Activated T-helper 9 cell treated with anti-CD3 and anti-CD28 coated beads, Interleukin-2, amount 50 U/mL, for 16 hours (primary cell): ENCODE measurements at places on chromosomes 1 and 21.

DNA sequence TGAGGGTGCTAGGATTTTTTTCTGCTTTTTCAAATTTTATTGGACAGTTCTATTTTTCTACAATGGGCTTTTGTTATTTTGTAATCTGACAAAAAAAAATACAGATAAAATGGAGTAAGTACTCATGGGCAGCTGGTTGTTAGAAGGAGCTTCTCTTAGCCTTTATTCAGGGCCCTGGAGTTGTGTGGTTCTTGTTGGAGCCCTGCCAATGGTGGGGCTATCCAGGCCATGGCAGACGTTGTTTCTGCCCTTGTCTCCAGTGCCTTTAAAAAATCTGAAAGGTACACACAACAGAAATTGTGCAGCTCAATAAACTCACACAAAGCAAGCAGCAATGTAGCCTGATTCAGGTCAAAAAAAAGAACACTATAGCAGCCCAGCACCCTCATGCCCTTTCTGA is 153.5 kb upstream of the GALNT2 start:
- DNase-seq: no peak

DNA sequence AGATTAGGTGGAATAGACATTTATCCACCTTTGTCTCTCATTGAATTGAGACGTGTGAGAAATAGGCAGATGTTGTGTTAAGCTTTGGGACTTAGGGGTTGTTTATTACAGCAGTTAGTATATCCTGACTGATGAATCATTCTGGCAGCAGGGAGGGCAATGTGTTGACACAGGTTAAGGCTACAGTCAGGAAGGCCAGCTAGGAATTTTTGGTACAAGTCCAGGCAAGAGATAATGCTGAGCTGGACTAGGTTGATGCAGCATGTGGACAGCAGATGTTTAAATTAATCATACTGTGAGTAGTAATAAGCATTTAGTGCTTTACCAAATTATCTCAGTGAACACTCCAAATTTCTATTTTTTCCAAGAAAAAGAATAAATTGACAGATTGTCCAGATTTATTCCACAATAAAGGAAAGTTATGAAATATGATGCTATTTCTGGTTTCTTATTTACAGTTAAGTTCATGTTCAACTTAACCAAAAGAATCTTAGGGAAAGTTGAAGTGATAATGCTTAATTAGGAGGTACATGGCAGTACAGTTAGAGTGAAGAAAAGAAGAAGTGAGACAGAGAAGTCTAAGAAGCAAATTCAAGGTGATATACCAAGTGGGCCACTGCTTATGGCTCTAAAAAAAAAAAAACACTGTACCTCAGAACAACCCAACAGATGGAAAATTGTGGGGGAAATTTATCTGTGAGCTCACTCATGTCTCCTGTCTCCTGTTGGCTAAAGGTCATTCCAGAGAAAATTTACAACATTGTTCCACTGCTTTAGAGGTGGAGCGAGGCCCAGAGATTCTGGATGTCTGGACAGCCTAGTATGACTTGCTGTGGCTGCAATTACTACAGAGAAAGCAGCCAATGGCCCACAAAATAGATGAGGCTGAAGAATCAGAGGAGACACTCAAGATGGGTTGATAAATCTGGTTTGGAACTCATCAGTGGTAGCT is 102.7 kb upstream of the C21orf91 start:
- no peak for DNase-seq

DNA sequence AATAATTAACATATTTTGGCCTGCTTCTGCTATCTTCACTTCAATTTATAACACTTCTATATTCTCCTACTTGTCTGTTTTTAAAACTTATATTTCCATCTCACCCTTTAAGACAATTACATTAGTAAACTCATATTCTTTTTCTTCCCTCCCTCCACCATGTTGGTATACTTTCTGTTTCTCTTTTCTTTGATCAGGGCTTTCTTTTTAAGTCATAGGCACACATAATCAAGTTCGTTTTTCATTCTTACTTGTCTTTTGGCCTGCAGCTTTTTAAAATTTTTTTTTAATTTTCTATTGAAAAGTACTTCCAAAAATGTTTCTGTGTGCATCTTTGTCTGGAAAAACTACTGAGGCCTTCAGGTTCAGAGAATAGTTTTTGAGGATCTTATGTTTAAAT is 2.3 kb downstream of the PYHIN1 start:
- DNase-seq: no peak

- no peak for DNase-seq
These were observed 17.0 kb upstream of the ATP13A2 start for GRCh38 chr1:17028662-17029188.

DNA sequence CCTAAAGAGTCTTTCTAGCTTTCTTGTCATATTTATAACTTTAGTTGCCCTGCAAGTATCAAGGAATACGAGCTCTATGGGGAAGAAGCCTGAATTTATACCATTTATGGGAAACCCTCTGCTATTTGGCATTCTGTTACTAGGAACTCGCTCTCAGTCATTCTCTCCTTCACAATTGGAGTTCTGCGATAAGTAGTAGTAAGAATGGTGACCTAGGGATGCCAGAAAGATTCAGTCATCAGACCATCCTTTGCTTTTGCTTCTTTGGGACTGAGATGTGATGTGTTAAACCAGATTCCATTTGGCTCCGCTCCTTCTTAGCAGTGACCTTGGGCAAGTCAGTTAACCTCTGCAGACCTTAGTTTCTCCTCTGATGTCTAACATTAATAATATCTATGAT is 256.5 kb downstream of the FGGY start:
- no peak for DNase-seq

DNA sequence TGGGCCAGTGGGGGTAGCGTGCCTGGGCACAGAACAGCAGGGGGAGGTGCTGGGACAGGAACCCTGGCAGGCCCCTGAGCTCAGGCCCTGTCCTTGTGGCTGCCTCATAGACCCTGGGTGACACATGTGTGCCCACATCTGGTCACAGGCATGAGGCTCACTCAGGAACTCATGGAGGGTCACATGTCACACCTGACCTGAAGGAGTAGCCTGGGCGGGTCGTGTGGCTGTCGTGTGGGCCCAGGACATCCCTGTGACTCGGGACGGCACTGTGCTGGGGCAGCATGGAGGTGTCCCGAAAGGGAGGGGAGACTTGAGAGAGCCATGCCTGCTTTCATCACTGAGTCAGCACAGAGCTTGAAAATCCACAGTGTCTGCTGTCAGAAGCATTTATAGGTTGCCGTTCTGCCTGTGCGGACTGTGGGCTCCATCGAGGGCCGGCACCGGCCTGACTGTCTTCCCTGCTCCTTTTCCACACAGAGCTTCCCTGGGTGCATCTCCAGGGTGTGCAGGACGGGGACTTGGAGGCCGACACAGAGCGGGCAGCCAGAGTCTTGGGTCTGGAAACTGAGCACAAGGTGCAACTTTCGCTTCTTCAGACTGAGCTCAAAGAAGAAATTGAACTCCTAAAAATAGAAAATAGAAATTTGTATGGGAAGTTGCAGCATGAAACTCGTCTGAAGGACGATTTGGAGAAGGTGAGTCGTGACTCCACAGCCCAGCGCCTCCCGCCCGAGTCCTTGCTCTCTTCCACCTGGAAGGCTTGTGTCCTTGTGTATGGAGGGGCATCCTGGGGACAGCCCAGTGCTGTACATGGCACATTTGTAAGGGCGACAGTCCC is 32.8 kb downstream of the PCNT start:
- no peak for DNase-seq

DNA sequence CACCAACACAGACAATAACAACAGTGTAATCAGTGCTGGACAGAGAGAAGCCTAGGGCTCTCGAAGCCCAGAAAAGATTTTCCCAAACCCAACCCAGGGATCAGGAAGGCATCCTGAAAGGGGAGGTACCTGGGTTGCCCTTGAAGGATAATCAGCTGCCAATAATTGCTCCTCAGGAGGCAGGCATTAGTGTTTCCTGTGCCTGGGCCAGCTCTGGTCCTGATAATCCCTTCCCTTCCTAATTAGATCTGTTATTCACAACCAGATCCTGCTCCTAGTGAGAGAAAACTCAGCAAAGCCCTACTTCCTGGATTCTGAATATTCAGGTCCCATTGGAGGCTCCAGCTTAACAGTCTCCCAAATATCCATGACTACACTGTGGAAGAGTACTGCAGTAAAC is 117.4 kb downstream of the DMRTA2 start:
- DNase-seq: no peak

- no peak for DNase-seq
These were observed 72.5 kb downstream of the FOXD2 start for GRCh38 chr1:47510282-47510811.

DNA sequence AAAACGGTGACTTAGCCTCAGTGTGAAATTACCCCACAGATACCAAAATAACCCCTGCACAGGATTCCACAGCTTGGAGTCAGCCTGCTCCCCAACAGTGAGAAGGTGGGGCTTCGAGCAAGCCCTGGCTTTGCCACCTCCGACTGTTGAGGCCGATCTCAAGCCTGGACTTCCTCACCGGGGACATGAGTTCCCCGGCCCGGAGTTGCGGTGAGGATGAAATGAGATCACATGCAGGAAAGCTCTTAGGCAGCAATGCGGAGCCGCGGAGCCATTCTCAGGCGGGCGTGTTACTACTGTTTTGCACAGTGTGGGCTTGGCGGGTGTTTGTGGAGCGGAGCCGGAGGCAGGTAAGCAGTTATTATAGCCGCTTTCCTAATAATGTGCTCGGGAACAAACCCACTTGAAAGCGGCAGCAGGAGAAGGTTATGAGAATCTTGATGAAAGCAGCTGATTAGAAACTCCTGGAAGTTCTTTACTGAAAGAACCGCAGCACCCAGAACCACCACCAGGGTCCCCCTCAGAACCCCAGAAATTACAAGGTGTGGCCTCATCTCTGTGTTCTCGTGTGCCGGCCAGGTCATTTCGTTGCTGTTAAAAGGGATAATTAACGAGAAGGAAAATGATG is 3.9 kb upstream of the CLSTN1 start:
- DNase-seq: no peak

DNA sequence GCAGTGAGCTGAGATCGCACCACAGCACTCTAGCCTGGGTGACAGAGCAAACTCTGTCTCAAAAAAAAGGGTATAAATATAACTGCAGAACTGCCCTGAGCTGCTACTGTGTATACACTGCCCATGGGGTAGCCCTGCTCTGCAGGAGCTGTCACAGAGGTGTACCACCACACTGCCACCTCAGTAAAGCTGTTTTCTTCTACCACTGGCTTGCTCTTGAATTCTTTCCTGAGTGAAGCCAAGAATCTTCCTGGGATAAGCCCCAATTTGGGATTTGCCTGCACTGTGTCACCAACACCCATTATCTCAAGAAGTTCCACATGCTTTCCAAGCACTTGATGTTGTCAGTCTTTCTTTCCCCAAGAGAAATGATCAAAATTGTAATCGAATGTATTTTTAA is 30.6 kb upstream of the SLC6A9 start:
- DNase-seq: no peak

- DNase-seq: no peak
These were observed 65.8 kb upstream of the BCL9 start for GRCh38 chr1:147475488-147475887.

DNA sequence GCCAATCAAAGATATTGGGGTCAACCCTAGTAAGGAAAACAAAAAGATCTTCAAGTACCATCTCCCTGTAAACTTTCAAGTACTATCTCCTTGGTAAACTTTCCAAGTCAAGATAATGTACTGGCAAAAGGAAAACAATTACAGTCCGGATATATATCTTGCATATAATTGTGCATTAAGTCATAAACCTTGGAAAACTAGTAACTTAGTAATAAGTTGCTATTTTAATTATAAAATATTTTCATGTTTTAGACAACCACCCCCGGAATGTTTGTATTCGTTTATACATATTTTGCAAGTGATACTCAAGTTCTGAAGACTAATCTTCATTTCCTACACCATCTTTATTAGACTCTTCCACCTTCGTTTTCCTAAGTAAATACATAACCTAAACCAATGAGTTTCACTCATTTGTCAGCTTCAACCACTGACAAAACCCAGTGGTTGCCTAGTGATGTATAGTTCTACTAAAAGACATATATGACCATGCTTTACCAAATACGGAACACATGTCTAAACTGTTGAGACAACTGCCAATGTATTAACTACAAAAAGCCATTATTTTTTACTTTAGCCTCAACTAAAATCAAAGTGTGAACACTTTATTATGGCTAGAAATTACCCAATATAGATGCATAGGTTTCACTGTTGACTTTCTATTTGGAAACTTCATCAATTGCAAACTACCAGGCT is 1.7 kb downstream of the AKT3 start:
- DNase-seq: no peak

GRCh38 chr1:188420177-188420576 is 1591.4 kb downstream of the PLA2G4A start:
- no peak for DNase-seq

DNA sequence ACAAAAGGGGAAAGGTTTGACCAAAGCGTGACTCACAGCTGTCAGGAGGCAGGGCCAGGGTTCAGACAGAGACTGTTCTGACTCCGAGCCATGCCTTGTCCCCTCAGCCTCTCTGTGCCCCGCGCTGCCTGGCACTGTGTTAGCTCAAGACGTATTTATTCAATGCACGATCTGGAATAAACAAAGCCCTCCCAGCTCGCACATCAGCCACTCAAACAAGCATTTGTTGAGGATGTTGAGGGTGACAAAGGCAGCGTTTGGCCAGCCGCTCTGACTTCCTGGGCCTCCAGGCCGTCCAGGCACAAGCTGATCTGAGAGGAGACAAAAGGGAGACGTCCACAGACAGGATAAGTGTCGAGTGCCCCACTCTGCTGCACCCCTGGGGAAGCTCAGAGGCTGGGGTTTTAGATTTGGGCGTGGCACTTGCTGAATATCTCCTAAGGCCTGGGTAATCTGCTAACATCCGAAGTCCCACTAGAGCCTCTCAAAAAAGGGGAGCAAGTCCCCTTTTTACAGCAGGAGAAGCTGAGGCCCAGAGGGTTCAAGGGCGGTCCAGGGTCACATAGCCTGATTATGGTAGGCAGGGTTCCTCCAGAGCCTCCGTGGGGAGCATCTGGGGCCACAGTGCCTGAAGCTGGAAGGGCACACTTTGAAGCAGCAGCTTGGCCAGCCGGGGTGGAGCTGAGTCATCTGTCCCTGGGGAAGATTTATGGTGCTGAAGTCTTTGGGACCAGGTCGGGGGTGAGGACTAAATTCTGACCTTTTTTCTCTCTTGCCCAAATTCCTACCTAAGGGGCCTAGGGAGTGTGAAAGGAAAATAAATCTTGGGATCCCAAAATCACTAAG is 95.9 kb downstream of the SPSB1 start:
- no peak for DNase-seq

GRCh38 chr1:33429856-33430691 is 821 bp downstream of the PHC2 start:
- peak; percentile 2 for DNase-seq

GRCh38 chr1:40844887-40845878 is 17.0 kb downstream of the CITED4 start:
- no peak for DNase-seq

GRCh38 chr21:45016406-45017038 is 57.9 kb upstream of the ADARB1 start:
- no peak for DNase-seq
